ENCODE measurements at places on chromosomes 16 and 17.
A peak's percentile ranks its signal among the peaks of the same experiment; 100 is the strongest.

DNA sequence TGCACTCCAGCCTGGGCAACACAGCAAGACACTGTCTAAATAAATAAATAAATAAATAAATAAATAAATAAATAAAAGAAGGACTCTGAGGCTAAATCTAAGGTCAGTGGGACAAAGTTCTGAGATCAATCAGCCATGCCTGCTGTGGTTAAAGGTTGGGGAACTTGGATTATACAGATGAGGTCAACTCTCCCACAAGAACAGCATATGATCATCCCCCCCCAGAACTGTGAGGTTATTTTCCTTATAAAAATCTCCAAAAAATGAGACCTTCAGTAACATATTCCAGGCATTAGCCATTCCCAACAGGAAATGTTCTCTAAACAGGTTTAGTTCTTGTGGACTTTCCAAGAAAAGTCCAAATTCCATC is 90.3 kb downstream of the C16orf95 start:
- DNase-seq: no peak

DNA sequence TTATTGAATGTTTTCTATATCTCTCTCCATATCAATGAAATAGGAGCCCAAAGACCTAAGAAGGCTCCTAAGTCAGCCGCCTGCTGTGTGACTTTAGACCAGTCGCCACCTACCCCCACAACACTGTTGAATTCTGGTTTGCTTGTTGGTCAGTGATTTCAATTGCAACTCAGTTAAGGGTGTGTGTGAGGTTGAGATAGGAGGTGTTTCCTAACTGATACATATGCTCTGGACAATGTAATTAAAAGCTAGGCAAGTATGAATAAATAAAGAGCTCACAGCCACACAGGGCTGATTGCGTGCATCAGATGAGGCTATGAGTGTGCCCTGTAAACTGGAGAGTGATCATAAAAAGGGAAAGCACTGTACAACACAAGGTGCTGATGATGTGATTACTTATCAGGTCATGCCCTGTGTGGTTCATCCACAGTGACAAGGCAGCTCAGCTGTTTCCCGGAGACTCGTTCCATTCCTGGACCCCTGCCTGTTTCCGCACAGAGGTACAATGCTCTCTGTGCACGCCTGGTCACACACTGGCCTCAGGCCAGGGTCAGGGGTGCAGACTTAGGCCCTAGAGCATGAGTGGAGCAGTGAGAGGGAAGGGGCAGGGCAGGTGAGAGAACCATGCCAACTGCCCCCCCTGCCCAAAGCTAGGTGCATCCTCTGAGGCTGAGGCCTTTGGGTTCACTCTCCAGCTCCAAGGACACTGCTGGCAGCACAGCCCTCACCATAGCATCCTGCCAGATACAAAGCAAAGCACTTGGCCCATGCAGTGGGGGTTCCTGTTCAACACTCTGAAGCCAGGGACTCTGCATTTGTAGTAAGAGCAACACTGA is 3.3 kb upstream of the KRT35 start:
- no peak for DNase-seq

DNA sequence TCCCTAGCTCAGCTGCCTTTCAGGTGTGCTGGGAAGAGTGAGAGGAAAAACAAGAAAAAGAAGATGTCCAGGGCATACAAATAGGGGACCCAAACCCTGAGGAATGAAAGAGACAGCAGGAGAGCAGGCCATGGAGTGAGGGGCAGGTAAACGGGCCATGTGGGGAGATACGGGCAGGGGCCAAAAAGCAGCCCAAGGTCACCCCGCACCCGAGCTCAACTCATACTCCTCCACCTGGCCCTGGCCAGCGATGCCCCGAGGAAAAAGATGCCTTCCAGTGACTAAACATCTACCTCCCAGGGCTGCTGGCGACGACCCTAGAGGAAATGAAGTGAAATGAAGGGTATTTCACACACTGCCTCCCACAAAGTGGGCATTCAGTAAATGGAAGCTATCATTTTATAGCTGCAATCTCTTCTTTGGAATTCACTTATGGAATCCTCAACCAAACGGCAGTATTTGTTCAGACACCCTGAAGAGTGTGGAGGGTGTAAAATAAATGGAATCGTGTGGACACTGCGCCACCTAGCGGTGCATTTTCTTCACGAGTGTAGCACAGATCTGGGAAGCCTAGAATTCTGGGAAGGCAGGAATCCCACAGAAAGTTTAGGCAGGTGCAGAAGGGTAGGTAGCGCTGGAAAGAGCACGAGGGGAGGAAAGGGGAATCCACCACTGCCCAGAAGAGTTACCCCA is 14.9 kb downstream of the ELAC2 start:
- DNase-seq: peak; percentile 85

- no peak for DNase-seq
Observed at GRCh38 chr16:19126300-19126699, 12.5 kb downstream of the ITPRIPL2 start.

DNA sequence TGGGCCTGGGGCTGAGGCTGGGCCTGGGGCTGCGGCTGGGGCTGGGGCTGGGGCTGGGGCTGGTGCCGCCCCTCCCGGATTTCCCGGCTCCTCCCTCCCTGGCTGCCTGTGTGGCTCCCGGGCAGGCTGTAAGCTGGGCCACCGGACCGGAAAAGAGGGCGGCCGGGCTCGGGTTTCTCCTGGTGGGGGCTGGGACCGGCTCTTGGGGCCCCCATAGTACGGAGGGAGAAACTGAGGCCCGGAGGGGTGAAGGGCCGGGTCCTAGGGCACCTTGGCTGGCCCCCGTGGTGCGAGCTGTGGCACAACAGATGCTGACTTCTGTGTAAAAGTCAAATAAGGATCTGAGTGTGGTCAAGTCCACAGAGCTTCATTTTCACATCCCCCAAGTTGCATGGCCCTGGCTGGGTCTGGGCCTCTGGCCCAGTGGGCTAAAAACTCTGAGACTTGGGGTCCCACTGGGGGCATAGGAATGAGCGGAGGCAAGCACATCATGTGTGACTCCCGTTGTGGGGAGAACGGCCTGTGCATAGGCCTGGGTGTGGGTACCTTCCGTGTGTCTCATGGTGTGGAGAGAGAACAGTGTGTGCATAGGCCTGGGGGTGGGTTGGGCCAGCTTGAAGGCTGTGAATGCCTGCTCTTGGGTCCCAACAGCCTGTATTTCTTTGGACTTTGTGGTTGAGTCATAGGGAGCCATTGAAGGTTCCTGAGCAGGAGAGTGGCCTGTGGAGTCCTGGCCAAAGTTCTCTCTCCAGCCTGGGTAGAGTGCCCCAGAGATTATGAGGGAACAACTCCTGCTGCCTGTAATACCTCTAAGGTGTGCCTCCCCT is 123.9 kb upstream of the CIBAR2 start:
- DNase-seq: no peak

DNA sequence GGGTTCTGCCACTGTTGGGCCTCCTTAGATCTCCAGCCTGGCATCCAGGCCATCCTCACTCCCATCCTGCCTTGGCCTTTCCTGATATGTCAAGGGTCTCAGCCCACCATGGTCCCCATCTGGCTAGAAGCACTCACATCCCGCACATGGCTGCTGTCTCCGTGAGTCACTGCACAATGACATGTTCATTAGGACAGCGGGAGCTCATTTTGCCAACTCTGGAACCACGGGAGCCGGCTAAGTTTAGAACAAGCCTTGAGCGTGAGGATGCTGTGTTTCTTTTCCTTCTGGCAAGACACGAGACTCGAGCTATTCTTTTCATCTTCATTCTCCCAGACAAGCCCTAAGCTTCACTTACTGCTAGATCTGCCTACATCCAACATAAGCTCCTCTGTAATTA is 65.7 kb upstream of the KSR1 start:
- no peak for DNase-seq

- DNase-seq: no peak
Observed at GRCh38 chr17:51687887-51688286, 427.5 kb downstream of the UTP18 start.

- peak; percentile 56 for DNase-seq
Observed at GRCh38 chr17:73013301-73013700, 79.2 kb downstream of the SLC39A11 start.

DNA sequence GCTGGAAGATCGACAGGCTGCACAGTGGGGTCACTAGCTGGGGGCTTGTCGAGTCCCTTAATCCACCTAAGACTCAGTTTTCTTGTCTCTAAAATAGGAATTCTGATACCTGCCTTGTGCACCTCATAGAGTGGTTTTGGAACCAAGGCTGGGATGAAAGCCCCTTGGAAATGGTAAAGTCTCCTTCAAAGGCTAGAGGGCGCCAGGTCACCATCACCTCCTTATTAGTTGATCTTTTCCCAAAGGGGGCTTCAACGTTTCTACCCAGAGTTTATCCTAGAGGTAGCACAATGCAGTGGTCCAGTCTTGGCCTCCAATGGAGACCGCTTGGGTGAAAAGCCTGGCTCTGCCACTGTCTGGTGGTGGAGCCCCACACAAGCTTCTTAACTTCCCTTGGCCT is 158.2 kb downstream of the AIPL1 start:
- no peak for DNase-seq

DNA sequence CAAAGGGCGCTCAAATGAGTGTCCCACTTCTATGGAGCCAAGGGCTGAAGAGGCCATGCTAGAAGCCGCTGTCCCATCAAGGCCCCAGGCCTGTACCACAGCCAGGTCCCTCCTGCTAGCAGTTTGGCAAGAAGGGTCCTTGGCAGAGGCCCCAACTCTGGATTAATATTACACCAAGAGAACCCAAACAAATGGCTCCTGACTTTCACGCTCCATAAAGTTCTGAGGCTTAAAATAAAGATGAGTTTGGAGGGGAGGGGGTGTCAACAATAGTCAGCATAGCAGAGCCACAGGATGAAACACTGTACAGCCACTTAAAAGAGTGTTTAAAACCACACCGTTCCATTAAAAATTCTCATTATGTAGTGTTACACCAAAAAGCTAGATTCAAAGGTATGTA is 30.5 kb downstream of the CUEDC1 start:
- DNase-seq: peak; percentile 71

DNA sequence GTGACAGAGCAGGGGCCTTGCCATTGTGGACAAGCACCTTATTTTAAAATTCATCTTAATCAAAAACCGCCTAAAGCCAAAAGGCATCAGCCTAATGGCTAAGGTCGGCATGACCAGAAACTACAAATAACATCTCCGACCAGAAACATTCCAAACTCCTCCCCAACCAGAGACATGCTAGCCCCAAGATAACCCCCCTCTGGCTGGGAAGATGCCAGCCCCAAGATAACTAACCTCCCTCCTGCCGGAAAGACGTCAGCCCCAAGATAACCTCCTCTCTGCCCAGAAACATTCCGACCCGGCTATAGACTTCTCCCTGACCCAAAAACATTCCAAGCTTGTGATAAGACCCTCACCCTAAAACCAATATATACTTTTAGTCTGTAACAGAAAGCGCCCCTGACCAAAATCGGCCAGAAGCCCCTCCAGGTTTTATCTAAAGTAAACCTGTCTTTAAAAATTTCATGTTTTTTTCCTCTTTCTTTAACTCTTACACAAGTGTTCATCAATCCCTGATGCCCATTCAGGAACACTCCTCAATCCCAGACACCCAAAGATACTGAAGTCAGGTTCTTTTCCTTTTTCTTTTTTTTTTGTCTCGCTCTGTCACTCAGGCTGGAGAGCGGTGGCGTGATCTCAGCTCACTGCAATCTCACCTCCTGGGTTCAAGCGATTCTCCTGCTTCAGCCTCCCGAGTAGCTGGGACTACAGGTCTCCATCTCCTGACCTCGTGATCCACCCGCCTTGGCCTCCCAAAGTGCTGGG is 32.7 kb downstream of the TLE7 start:
- no peak for DNase-seq

- DNase-seq: no peak
Observed at GRCh38 chr16:75942936-75943335, 216.6 kb upstream of the CPHXL start.

DNA sequence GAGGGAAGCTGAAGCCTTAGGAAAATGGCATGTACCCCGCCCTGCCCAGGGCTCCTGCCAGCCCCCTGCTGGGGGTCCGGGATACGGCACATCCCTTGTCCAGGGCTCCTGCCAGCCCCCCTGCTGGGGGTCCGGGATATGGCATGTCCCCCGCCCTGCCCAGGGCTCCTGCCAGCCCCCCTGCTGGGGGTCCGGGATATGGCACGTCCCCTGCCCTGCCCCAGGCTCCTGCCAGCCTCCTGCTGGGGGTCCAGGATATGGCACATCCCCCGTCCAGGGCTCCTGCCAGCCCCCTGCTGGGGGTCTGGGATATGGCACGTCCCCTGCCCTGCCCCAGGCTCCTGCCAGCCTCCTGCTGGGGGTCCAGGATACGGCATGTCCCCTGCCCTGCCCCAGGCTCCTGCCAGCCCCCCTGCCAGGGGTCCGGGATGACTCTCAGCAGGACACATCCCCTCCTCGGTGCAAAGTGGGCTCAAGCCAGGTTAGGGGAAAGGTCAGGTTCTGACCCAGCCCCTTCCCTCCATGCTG is 43.2 kb downstream of the RPH3AL start:
- DNase-seq: peak; percentile 56

- peak; percentile 78 for DNase-seq
Observed at GRCh38 chr17:82241183-82241925, 12.5 kb downstream of the SLC16A3 start.

- DNase-seq: no peak
Observed at GRCh38 chr16:47493381-47494337, 32.5 kb downstream of the PHKB start.

DNA sequence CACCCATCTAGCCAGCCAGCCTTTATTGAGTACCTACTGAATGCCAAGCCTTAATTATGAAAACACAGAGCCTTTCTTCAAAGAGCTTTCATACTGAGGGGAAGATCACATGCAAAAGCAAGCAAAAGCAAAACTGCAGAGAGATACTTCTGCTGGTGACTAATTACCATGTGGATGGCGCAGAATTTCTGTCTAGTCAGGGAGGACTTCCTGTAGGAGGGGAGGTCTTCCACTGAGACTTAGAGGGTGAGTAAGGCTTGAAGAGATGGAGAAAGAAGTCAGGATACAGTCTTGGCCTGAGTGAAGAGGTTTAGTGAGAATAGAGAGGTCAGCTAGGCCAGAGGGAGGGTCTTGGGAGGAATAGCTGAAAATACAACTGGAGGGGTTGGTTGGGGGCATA is 53.9 kb upstream of the CCL2 start:
- no peak for DNase-seq

- no peak for DNase-seq
Observed at GRCh38 chr17:733743-734142, 1.3 kb downstream of the TLCD3A start.

GRCh38 chr16:19382887-19383816 is 34.5 kb upstream of the TMC5 start:
- peak; percentile 18 for DNase-seq

GRCh38 chr16:53792161-53792951 is 88.4 kb downstream of the FTO start:
- DNase-seq: no peak

DNA sequence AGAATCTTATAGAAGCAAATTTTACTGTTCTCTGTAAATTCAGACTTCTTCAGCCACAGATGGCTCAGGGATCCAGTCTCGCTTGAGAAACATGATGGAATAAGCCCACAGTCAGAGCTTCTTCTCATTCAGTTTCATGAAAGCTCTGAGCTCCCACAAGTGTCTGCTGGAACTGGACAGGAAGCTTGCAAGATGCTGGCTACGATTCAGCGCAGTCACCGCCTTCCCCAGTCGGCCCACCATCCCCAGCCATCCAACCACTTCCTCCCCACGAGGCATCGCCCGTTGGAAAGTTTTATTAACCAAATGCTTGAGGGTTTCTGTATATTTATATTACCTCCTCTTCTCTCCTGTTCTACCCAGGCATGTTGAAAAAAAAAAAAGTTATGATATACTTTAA is 171.7 kb downstream of the ZFHX3 start:
- DNase-seq: peak; percentile 85
